ENCODE measurements at places on chromosomes 6 and 20. TPM values are rescaled to one million over a fixed set of nuclear protein-coding genes. Genes with fewer than 3 reads are reported as not detected.

GRCh38 chr20:63321148-63321831 lies 28.3 kb downstream of the COL20A1 start:
- H3K4me1 ChIP-seq: no peaks in the 10 kb centered on the region
- no peaks in the 10 kb centered on the region for H3K36me3 ChIP-seq
- H3K4me3 ChIP-seq: no peak overlapping the region
- no peak for DNase-seq
- no peak overlapping the region for H3K27ac ChIP-seq

DNA sequence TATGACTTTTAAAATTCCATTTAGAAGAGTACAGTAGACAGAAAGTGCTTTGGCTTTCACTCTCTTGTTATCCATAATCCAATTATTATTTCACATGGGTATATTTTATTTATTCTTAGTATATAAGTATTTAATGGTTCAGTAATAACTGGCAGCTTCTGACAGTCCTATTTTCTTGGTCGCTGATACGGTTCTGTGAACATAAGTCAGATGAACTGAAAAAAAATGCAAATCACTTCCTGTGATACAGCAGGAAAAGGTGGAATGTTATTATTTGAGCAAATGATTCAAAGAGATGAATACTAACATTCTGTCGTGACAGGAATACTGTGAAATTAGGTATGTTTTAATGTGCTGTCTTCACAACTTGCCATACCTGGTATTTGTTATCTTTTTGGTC lies 132.3 kb downstream of the ARHGAP18 start:
- H3K4me3 ChIP-seq: no peak overlapping the region
- DNase-seq: no peak
- no peak overlapping the region for H3K27ac ChIP-seq

GRCh38 chr6:169075915-169076654 lies 177.6 kb downstream of the THBS2 start:
- H3K27ac ChIP-seq: no peak overlapping the region
- no peaks in the 10 kb centered on the region for H3K4me1 ChIP-seq
- no peaks in the 10 kb centered on the region for H3K36me3 ChIP-seq
- H3K27me3 ChIP-seq: no peaks in the 10 kb centered on the region
- no peak overlapping the region for H3K4me3 ChIP-seq

- no peak overlapping the region for H3K4me3 ChIP-seq
- no peaks in the 10 kb centered on the region for H3K36me3 ChIP-seq
Measured at GRCh38 chr20:39800111-39800510, 838.0 kb downstream of the DHX35 start.

- no peak overlapping the region for H3K4me3 ChIP-seq
- no peak for DNase-seq
- H3K27ac ChIP-seq: no peak overlapping the region
- H3K36me3 ChIP-seq: no peaks in the 10 kb centered on the region
Measured at GRCh38 chr6:150713931-150714330, 114.2 kb downstream of the PLEKHG1 start.

GRCh38 chr6:6395581-6396197 lies 75.2 kb upstream of the F13A1 start:
- H3K27ac ChIP-seq: no peak overlapping the region
- no peak for DNase-seq
- no peaks in the 10 kb centered on the region for H3K27me3 ChIP-seq
- no peaks in the 10 kb centered on the region for H3K4me1 ChIP-seq
- no peak overlapping the region for H3K4me3 ChIP-seq
- no peaks in the 10 kb centered on the region for H3K36me3 ChIP-seq

- H3K27ac ChIP-seq: no peak overlapping the region
- H3K36me3 ChIP-seq: no peaks in the 10 kb centered on the region
- DNase-seq: no peak
- H3K4me3 ChIP-seq: no peak overlapping the region
Measured at GRCh38 chr6:64113704-64114103, 478.1 kb downstream of the PHF3 start.

DNA sequence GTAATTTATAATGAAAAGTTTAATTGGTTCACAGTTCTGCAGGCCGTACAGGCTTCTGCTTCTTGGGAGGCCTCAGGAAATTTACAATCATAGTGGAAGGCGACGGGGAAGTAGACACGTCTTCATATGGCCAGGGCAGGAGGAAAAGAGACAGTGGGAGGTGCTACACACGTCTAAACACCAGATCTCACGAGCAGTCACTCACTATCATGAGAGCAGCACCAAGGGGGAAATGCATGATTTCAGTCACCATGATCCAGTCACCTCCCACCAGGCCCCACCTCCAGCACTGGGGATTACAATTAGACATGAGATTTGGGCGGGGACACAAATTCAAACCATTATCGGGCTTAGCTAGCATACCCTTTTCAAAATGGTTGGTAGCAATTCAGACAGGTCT lies 41.2 kb downstream of the EIF2S2 start:
- no peaks in the 10 kb centered on the region for H3K27me3 ChIP-seq
- no peak overlapping the region for H3K4me3 ChIP-seq
- peaks cover 10% of the 10 kb centered on the region for H3K4me1 ChIP-seq
- H3K27ac ChIP-seq: no peak overlapping the region

DNA sequence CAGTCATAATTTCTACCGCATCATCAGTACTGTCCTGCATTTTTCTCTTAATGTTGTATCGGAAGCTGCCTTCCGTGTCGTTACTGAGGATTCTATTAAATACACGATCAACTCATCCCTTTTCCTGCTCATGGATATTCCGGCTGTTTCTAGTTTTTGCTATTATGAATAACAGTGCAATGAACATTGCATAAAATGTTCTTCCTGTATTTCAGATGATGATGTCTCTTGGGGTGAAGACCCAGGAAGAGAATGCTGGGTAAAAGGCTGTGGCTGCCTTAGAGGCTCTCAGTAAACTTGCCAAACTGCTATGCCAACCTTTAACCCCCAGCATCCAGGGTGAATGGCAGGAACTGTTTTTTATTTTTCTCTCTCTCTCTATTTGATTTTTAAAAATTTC lies 24.1 kb upstream of the EPB41L1 start:
- H3K4me3 ChIP-seq: no peak overlapping the region
- no peak overlapping the region for H3K27ac ChIP-seq
- H3K4me1 ChIP-seq: no peaks in the 10 kb centered on the region
- no peaks in the 10 kb centered on the region for H3K27me3 ChIP-seq
- DNase-seq: no peak

DNA sequence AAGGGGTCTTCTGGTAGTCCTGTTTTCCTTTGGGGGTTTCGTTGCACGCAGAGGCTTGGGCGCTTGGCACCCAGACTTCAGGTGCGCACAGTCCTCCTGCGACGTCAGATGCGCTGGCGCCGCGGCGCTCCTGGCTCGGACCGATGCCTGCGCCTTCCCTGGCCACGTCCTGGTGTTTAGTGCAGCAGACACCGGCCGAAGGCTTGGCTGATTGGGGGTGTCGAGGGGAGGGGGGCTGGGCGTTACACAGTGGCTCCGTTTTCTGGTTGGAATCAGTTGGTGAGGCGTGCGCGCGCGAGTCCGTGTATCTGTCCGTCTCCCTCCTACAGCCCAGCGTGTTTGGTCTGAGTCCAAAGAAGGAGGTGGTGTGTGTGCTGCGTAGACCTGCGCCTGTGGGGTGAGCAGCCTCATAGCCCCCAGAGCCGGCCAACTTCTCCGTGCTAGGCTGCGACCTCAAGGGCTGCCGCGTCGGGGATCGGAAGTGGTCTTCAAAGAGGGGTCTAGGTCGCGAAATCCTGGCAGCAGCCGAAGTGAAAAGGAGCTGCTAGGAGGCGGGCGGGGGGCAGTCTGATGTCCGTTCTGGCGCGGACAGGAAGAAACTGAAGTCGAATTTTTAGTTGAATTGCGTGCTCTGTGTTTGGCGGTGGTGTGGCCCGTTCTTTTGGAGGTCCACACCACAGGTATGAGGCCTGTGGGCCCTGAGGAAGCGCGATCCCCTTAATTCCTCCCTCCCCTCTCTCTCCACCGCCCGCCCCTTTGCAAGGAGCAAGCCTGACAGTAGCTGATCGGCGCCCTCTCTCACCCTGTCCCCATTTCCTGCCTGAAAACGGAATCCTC lies 1.5 kb downstream of the SYNDIG1 start:
- H3K27me3 ChIP-seq: peaks cover 28% of the 10 kb centered on the region
- no peak for DNase-seq
- no peak overlapping the region for H3K4me3 ChIP-seq
- no peaks in the 10 kb centered on the region for H3K36me3 ChIP-seq
- no peak overlapping the region for H3K27ac ChIP-seq
- H3K4me1 ChIP-seq: no peaks in the 10 kb centered on the region

GRCh38 chr6:54617730-54618129 lies 228.8 kb upstream of the FAM83B start:
- no peaks in the 10 kb centered on the region for H3K4me1 ChIP-seq
- no peak overlapping the region for H3K4me3 ChIP-seq
- DNase-seq: no peak
- no peak overlapping the region for H3K27ac ChIP-seq

DNA sequence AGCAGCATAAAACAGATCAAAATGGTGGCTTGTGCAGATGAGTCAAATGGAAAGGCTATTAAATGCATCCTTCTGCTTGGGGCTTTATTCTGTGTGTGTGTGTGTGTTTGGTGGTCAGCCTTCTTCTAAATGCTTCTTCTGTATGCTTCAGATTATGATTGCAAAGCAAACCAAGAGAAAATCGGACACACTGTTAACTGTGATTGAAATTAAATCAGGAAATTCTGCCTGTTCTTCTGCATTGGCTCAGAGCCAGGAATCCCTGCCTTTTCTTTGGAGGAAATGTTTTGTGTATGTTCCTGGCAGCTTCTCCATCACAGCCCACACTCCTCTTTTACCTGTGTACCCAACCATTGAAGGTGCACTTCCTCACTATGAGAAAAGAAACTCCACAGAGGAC lies 22.3 kb upstream of the PDE10A start:
- H3K36me3 ChIP-seq: no peaks in the 10 kb centered on the region
- H3K27ac ChIP-seq: no peak overlapping the region
- no peaks in the 10 kb centered on the region for H3K27me3 ChIP-seq
- H3K4me3 ChIP-seq: no peak overlapping the region
- H3K4me1 ChIP-seq: no peaks in the 10 kb centered on the region
- DNase-seq: no peak

DNA sequence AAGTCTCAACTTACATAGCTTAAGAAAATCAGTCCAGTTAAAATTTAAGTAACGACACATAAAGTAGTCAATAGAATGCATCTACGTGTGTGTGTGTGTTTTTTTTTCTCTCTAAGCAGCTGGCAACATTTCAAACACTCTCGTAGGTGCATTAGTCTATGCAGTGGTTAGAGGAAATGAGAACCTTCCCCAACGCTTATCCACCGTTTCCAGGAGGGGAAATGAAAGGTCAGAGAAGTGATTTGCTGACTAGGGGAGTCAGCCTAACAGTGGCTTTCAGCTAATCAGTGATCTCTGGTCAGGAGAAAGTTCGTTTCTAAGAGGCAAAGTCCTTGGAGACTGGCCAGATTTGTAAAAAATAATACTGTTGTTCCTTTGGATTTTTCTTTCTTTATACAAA lies 806.6 kb downstream of the C6orf118 start:
- no peaks in the 10 kb centered on the region for H3K4me1 ChIP-seq
- no peaks in the 10 kb centered on the region for H3K27me3 ChIP-seq
- H3K36me3 ChIP-seq: no peaks in the 10 kb centered on the region
- DNase-seq: no peak

DNA sequence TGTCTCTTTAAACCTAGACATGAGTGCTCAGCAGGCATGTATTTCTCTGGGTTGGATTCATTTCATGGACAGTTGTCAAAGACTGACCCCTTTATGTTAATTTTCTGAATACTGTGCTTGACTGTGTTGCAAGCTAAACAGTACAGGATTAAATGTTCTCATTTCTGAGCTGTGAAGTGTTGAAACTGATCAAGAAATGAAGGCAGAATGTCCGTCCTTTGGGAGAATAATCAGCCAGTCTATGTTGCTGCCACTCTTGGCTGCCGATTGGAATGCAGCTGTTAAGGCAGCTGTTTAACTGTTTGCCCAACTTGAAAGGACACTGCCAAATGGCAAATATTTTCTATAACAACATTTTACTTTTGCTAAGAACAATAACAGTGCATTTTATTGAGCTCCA lies 87.3 kb downstream of the CEP57L1 start:
- DNase-seq: no peak
- H3K4me3 ChIP-seq: no peak overlapping the region
- no peaks in the 10 kb centered on the region for H3K36me3 ChIP-seq
- H3K27me3 ChIP-seq: no peaks in the 10 kb centered on the region
- no peak overlapping the region for H3K27ac ChIP-seq

GRCh38 chr6:74642101-74642500 lies 563.8 kb downstream of the COL12A1 start:
- no peaks in the 10 kb centered on the region for H3K36me3 ChIP-seq
- H3K27ac ChIP-seq: no peak overlapping the region
- DNase-seq: no peak
- no peaks in the 10 kb centered on the region for H3K4me1 ChIP-seq
- H3K27me3 ChIP-seq: no peaks in the 10 kb centered on the region

DNA sequence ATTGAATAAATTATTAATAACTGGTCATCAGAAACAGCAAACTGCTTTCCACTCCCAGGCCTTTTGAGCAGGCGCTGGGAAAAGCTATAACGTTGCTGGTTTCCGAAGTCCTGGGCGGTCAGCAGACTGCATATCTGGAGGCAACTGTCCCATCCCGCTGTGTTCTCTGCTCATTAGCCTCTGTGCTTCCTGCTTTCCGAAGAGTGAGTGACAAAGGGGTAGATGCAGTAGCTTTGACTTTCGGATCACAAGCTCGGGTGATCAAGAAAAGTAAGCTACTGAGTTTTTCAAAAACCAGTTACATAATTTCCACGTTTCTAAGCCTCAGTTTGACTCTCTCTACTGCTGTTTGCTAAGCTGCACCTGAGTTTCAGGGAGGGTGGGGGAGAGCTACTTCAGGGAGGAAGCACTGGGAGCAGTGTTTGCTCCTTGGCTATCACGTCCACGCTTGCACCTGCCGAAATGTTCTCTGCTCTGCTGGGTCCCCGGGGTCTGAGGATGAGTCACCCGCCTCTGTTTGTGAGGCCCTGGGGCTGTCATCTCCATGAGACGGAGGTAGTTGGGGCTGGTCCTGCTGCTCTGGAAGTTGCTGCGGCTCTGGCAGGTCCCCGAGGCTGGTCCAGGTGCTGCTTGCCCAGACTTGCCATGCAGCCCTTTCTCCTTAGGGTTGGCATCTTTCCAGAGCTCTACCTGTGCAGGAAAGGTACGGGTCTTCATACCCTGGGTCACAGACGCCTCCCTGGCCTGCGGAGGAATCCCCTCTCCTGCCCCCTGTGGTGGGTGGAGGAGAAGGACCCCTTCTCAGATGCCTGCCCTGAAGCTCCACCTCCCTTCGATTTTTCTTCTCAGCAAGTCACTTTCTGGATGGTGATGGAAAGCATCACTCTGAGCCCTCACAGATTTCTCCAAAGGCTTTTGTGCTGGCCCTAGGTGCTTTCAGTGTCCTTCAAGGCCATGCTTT lies 220.0 kb downstream of the QKI start:
- no peak overlapping the region for H3K4me3 ChIP-seq
- H3K4me1 ChIP-seq: no peaks in the 10 kb centered on the region
- H3K27ac ChIP-seq: no peak overlapping the region
- no peak for DNase-seq

Gene MAPK13
- total RNA-seq: 33.9 TPM

Gene LTA
- not detected for total RNA-seq

Gene BMP7
- 0.76 TPM for total RNA-seq

Gene KIAA0408
- total RNA-seq: 0.09 TPM

Gene GGTLC1
- total RNA-seq: 0.28 TPM

Gene SIM1
- 6.0 TPM for total RNA-seq

Gene ADGB
- not detected for total RNA-seq

Gene LY6G5C
- 1.7 TPM for total RNA-seq
